ENCODE measurements at places on chromosomes 5 and 9.

DNA sequence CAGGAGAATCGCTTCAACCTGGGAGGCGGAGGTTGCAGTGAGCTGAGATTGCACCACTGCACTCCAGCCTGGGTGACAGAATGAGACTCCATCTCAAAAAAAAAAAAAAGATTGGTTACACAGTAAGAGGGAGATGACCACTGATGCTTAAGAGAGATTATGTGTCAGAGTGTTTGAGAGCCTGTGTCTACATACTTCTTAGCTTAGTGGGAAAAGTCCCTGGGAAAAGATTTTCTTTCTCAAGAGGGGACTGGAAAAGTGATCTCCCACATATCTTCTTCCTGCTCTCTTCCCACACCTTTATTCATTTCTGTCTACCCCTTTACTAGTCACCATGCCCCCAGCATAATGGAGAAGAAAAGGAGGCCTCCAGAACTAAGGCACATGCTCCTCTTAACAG, 55.2 kb downstream of the MCTP1 start:
- no peak for DNase-seq

DNA sequence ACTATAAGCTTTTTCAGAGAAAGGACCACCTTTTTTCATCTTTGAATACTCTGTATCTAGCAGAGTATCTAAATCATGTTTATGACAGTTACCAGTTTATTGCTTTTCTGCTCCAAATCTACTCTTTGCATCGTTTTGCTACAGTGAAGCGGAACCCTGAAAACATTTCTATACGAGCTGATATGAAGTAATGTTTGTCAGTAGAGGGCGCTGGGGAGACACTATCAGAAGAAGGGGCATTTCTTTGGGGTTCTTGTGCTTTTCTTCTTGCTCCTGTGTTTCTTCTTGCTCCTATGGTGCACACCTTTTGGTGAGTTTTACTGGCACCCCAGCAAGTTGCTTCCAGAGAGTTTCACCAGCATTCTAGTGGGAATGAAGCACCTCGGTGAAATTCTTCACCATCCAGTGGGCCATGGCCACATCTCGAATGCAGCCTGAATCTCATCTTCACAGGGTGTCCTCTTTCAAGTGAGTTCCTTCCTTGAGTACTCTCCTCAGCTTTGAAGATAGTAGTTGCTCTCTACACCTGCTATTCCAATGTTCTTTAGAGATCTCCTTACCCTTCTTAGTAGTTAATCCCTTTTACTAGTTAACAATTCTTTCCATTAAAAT, 98.4 kb downstream of the FGF1 start:
- no peak for DNase-seq

DNA sequence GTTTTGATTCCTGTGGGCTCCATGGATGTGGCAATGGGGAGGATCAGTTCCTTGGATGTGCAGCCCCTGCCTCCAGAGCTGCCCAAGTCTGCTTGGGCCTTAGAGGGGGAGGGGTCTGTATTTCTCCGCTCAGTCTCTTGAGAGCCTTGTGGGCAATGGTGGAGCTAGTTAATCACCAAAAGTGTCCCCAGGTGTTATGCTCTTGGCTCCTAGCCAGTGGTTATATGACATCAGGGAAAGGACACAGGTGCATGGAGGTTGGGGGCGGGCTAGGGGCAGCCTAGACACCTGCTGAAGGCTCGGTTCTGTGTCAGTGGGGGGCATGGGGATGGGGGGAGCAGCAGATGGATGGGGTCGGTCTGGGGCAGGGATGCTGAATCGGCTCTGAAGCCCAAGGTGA, 12.4 kb upstream of the ARAP3 start:
- DNase-seq: no peak

- no peak for DNase-seq
These were observed 10.2 kb upstream of the TIFAB start for GRCh38 chr5:135462304-135462703.

- no peak for DNase-seq
These were observed 159.3 kb upstream of the TLX3 start for GRCh38 chr5:171149772-171150171.

GRCh38 chr5:58681943-58682342, 99.1 kb downstream of the RAB3C start:
- no peak for DNase-seq

DNA sequence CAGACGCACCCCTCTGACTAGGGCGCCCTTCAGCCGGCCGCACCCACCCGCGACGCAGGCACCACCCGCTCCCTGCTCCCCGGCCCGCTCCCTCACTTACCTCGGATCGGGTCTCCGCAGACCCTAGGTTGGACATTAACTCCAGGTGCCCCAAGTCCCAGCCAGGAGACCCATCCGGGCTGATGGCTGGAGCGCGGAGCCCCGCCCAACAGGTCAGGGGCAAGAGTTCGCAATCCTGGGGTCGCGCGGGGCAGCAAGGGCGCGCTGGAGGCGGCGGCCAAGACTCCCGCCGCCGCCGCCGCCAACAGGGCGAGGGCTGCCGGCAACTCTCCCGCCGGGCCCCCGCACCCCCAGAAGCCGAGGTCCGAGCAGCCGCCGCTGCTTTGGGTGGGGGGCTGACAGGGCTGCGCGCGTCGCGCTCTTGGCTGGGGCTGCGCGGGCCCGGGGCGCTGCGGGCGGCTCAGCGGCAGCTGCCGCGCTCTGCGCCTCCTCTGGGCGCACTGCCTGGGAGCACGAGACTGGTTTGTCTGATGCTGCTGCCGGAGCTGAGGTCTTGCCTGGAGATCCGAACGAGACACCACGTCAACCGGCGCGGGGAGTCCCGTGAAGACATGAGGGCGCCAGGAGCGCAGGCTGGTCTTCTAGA, at the start of gene GDNF:
Gene GDNF, minus strand, starts transcription at position 635 of the 646 bp plus-strand sequence. CDS start 5,245 bp downstream, outside the sequence.
- DNase-seq: no peak

All from non-pigmented ciliary epithelial cell (primary cell).